ENCODE measurements at places on chromosomes 2 and 18.

DNA sequence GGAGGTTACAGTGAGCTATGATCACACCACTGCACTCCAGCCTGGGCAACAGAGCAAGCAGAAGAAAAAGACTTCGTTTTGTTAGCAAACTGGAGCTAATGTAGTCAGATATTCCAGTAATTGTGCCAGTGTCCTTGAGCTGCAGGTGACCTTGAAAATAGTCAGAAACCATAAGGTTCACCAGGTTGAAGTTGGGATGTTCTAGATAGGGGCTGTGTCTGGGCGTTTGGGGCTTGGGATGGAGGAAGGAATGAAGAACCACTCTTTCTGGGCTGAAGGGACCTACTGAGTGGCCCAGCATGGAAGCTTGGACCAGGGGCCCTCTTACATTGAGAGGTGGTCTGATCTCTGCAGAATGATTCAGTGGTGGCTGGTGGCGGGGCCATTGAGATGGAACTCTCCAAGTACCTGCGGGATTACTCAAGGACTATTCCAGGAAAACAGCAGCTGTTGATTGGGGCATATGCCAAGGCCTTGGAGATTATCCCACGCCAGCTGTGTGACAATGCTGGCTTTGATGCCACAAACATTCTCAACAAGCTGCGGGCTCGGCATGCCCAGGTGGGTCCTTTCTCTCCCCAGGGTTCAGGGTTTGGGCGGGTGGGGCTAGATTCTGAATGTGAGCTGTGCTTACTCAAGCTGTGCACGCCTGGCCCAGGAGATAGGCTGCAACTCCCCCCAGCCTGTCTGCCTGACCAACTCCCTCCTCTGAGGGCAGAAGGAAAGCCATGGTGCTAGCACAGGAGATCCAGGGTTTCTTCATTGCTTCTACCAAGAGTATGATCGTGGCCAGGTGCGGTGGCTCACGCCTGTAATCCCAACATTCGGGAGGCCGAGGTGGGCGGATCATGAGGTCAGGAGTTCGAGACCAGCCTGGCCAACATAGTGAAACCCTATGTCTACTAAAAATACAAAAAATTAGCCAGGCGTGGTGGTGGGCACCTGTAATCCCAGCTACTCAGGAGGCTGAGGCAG, 17.1 kb downstream of the CCT7 start:
- no peak for DNase-seq

- DNase-seq = peak; percentile 23
Measured at GRCh38 chr18:46891742-46892214, 25.5 kb downstream of the PIAS2 start.

DNA sequence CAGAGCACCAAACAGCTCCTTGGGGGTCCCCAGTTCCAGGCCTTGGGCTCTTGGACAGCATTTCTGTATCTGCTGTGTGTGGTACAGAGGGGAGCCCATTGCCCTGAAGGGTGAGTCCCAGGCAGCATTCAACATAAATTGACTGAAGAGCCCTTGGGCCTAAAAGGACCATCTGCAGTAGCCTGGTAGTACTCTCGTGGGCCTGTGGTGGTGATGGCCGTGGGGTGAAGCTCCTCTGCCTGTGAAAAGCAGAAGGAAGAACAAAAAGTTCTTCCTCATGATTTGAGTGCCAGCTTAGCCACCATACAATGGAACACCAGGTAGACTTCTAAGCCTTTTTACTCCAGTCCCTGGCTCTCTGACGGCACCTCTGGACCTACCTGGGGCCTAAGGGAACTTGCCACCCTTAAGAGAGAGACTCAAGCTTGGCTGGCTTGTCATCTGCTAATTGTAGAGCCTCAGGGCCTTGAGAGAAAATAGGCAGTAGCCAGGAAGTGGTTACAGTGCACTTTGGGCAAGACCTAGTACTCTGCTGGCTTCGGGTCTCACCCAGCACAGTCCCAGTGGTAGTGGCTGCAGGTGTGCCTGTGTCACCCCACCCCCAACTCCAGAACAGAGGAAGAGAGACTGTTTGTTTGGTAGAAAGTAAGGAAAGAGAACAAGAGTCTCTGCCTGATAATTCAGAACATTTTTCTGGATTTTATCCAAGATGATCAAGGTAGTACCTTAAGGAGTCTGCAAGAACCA, 84.6 kb upstream of the CERS6 start:
- no peak for DNase-seq

- DNase-seq = no peak
Measured at GRCh38 chr18:80189531-80189865, 57.8 kb downstream of the PARD6G start.

GRCh38 chr2:34102339-34102738, 503.2 kb upstream of the FAM98A start:
- no peak for DNase-seq

DNA sequence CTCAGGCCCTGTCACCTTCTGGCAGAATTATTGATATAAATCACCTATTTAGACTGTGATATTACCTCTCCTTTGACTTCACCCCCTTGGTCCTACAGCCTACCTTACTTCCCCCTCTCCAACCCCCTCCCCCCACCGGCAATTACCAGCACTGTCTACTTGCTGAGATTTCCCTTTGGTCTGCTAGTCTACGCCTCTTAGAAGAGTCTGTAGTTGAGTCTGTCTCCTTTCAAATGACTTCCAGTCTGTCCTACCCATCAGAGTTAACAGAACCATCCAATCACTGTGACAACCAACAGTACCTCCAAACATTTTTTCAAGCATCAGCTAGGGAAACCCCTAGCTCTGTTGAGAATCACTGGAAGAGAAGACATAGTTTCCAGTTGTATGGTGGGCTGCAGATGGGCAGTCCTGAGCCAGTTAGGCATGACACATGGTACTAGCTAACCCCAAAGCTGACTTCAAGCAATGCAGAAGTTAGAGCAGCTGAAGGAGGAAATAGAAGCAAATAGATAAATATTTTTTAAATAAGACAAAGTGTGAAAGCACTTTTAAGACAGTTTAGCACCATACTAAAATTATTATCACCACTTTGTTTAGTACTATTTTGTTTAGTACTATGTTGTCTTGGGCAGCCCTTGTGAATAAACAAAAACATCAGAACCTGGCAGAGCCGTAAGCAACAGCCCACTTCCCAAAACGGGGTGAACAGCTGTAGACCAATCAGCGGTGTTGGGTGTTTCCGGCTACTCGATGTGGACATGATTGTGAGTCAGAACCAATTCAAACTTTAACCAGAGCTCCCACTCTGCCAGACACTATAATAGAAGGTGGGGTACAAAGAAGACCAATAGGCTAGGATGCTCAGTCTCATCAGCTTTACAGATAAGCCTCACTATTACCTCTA, 2.7 kb upstream of the ASNSD1 start:
- DNase-seq = no peak

GRCh38 chr18:5841518-5841917, 53.8 kb downstream of the TMEM200C start:
- DNase-seq = no peak

GRCh38 chr2:160371251-160372009, 122.2 kb downstream of the RBMS1 start:
- DNase-seq = no peak

GRCh38 chr2:18379870-18380269, 180.6 kb downstream of the RDH14 start:
- no peak for DNase-seq

DNA sequence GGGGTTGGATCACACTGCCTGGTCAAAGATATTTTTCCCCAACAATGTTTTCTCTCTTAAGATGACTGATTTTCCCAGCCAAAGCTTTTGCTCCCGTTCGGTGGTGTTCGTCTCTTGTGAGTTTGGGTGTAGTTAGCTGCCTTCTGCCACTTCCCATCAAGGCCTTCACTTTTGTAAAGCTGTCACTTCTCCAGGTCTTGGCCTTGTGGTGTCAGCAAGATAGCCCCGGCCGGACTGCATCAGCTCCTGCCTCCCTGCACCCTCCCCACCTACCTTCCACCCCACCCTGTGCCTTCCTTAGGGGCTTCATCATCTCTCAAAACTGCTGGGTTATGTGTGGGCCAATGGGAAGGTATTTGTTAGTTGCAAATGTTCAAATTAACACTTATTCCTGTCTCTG, 228.9 kb downstream of the BCL11A start:
- no peak for DNase-seq

GRCh38 chr18:70036771-70037347, 89.2 kb upstream of the CD226 start:
- DNase-seq = peak; percentile 26

GRCh38 chr2:118883792-118884191, 36.3 kb upstream of the EN1 start:
- no peak for DNase-seq

DNA sequence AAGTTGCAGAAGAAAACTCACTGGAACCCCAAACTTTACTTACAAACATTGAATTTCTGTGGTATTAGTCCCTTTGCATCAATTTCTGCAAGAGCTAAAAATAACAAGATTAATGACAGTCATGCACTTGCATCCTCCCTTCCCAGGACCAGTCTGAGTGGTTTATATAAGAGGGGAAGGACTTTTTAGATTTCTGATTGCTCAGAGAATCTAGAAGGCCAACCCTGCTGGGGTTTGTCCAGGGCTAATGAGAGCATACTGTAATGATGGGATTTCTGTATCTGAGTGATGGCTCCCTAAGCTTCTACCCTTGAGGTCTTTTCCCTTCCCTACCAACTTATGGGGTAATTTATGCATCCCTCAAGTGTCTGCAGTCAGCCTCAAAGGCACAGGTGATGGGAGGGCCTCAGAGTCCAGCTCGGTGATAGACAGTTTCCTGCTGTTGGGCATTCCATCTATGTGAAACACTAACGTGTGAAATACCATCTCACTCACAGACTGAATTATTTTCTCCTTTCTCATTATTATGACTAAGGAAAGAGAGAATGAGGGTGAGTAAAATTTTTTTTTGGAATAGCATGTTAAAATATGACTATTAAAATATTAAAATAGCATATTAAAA, 556.3 kb downstream of the RIT2 start:
- DNase-seq = no peak

- no peak for DNase-seq
Measured at GRCh38 chr2:32711908-32712501, 84.2 kb downstream of the TTC27 start.

GRCh38 chr18:41642756-41643155, 312.3 kb upstream of the PIK3C3 start:
- DNase-seq = no peak

DNA sequence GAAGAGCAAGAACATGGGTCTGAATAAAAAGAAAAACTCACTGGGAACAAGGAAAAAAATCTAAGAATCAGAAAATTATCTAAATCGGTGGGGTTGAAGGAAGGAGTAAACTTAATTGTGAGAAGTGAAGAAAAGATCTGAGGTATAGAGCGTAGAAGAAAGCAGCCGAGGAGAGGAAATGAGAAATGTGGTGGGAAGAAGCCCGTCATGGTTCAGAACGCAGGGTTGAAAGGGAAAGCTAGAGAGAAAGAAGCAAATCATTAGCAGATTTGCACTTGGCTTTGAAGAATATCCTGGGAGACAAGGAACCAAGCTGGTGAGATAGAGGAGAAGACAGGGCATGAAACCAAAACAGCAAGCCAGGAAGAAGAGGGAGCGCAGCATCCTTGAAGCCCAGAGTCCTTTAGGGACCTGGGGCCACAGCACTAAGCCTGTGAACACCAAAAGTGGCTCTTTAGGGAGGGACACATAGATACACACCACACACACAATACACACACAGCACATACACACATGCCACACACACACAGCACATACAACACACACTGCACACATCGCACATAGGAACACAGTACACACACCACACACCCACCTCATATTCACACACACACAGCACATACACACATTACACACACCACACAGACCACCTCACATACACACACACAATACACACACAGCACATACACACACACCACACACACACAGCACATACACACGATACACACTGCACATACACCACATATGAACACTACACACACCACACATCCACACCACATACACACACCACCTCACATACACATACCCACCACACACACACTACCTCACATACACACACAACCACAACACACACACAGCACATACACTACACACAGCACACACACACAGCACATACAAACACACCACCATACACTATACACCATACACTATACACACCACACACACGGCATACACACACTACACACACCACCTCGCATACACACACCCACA, 274.6 kb downstream of the ETAA1 start:
- DNase-seq = no peak

DNA sequence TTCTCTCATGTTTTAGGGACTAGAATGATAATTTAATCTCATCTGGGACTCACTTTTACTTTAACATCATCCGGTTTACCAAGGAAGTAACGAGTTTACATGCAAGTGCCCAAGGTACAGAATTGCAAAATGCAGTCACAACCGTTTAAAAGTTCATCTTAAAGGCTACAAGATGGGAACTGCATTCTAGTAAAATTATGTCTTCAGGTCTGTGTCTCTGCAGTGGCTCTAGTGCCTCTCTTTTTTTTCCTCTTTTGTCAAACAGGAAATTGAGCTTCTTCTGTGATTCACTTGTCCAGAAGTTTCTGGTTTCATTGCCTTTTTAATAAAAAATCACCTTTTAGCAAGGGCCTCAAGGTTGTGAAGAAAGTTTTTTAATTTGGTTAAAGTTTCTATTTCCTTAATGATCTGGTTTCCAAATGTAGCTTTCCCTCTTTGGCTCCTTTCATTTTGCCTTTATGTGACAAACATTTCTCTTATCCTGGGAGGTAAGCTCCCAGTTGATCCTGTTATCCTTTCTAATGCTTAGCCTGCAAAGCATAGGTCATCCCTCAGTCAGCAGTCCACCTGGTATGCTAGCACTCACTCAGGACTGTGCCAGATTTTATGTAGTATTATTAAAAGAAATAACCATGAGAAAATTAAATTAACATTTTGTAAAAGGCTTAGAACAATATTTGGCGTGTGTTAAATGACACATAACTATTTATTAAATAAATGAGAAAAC, 2.4 kb downstream of the GLS start:
- DNase-seq = no peak

DNA sequence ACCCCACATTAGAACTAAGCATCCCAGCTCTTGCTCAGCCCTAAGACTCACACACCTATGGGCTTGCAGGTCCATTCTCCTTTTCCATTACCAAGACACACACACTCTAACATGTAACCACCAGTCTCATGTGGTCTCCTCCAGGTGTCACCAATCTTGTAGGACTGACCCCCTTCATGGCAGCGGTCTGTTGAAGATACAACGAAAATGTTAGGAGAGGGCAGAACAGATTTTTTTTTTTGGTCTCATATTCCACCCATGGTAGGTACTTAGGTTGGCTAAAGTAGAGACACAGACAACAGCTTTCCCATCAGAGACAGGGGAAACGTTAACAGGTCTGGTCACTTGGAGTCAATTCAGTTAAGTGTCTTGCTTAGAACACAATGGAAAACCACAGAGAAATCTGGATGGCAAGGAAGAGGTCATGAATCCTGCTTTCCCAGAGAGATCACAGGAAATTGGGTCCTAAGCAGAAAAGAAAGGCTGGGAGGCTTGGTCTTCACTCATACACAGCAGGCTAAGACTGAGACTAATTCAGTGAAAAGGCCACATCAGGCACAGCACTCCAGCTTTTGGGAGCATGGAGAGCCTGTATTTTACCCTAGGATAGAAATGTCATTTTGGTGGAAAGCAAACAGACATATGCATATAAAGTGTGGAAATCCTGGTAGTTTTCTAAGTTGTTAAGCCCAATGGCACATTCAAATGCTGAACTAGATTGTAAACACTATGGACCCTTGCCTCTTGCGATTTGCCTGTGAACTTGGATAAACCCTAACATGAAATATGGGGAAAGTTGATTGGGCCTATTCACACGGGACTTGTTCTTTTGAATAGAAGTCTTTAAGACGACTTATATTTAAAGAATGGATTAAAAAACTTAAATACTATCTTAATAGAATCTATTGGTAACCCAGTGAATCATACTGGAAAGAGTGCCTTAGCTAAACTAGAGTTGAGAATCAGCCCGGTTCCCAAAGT, 3.8 kb downstream of the FN1 start:
- DNase-seq = no peak

- DNase-seq = no peak
Measured at GRCh38 chr2:62774555-62775366, 69.2 kb downstream of the EHBP1 start.
